ENCODE measurements at places on chromosomes 5 and 9.
A peak's percentile ranks its signal among the peaks of the same experiment; 100 is the strongest.

DNA sequence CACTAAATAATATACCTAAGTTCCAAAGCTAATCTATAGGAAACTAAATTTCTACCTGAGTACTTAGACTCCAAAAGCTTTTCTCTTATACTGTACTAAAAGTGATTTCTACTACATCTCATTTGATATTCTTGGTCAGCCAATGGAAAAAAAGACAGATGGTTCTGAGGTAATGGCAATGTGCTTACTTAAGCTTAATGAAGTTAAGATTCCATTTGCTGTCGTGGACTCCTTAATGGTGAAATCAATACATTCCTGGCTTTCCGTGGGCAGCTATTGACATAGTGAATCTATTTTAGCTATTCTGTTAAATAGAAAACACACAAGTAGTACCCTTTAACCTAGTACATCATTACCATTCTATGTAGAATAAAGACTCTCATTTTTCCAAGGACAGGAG is 1825.6 kb upstream of the CDH9 start:
- DNase-seq: no peak

GRCh38 chr9:93110311-93110855 is 14.4 kb downstream of the CARD19 start:
- DNase-seq: peak; percentile 51

- DNase-seq: no peak
Observed at GRCh38 chr5:17696627-17697026, 62.4 kb downstream of the TAF11L14 start.

- DNase-seq: no peak
Observed at GRCh38 chr5:179331591-179332375, 13.5 kb downstream of the ADAMTS2 start.

DNA sequence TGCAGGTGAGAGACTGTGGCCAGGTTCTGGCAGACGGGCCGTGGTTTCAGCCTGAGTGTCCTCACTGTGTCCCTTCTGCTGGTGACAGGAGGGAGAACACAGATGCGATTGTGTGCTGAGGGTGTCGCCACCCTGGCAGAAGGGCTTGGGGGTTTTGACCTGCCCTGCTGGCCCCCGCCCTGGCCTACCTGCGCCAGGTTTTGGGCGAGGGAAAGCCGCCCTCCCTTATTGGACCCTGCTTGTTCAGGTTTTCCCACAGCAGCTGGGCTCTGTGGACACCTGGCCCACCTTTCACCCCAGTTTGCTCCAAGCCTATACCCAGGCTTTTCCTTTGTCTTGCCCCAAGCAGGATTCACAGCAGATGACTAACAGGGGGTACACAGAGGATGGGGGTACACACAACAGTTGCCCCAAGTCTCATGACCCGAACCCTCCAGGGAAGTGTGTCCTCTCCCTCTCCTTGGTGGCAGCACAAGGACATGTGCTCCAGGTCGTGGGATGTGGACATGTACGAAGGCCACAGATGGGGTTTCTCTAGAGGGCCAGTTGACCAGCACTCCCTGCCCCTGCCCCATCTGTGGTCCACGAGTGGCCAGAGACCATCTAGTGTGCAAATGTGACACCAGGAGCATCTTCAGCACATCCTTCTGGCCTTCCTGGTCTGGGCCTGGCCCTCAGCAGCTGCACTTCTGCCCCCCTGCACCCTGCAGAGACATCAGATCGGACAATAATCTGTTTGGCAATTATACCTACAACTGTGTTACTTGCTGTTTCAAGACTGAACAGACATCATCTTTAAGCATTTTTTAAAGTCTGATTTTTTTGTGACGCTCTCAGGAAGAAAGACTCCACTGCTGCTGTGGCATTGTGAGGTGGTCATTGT is 265.8 kb upstream of the IRX4 start:
- no peak for DNase-seq

GRCh38 chr9:94949370-94949769 is 222.9 kb downstream of the AOPEP start:
- no peak for DNase-seq

- DNase-seq: no peak
Observed at GRCh38 chr5:153775923-153776322, 262.8 kb downstream of the FAM114A2 start.

- no peak for DNase-seq
Observed at GRCh38 chr5:162939991-162940390, 497.4 kb upstream of the CCNG1 start.

DNA sequence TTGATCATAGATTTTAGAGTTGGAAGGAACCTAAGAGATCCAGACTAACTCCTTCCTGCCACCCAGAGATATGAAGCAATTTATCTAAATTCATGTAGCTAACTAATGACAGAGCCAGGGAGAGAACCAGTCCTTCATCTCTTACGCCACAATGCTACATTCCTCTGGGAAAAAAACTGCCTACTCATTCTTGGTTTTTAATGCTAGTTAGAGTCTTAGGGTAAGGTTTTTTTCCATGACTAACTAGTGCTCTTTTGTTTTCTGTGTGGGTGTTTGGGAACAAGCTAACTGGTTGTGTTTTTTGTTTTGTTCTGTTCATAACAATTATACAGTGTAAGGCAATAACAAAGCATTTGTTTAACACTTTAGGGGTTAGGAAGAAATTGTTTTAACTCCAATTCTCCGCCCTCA is 52.4 kb downstream of the SLC44A1 start:
- no peak for DNase-seq

DNA sequence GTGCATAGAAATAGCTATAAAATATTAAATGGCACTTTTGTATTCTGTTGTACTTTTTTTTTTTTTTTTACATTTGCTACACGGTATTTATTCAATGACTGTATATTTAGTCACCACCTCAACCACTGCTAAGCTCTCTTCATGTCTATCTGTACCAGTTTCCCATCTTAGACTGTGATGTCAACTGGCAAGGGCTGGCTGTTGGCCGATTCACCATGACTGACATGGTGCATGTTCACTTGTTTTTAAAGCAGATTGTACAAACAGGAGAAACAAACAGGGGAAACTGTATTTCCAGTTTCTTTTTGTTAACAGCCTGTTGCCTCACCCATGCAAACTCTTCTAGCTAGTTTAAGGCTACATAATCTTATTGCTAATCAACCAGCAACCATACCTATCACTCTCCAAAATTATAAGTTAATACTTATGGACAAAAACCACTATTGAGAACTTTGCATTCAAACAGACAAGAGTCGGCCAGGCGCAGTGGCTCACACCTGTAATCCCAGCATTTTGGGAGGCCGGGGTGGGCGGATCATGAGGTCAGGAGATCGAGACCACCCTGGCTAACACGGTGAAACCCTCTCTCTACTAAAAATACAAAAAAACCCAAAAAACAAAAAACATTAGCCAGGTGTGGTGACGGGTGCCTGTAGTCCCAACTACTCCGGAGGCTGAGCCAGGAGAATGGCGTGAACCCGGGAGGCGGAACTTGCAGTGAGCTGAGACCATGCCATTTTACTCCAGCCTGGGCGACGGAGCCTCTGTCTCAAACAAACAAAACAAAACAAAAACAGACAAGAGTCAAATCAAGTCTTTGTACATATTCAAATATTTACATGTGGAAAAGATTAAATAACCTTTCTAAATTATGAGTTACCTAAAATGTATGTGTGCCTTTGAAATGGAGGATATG is 13.2 kb downstream of the ZFAND5 start:
- DNase-seq: no peak

GRCh38 chr5:135004376-135004775 is 29.7 kb downstream of the PITX1 start:
- DNase-seq: no peak

GRCh38 chr9:96177005-96177718 is 124.8 kb downstream of the HSD17B3 start:
- DNase-seq: no peak

- peak; percentile 80 for DNase-seq
Observed at GRCh38 chr9:134299883-134300282, 26.4 kb upstream of the RXRA start.

DNA sequence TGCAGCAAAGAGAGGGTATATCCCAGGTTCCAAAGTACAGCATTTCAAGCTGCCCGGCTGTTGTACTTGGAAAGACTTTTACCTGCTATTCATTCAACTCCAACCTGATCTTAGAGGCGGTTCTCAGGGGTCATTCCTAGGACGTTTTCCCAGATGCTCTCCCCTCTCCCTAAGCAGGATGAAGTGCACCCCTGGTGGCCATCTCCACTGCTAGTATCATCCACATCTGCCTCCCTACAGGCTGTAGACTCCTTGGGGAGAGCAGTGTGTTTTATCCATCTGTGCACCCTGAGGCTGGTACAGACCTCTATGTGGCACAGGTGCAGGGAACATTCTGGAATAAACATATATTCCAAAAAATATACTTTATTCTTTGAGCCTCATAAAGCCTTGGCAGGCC is 56.8 kb downstream of the PTPN3 start:
- DNase-seq: no peak

DNA sequence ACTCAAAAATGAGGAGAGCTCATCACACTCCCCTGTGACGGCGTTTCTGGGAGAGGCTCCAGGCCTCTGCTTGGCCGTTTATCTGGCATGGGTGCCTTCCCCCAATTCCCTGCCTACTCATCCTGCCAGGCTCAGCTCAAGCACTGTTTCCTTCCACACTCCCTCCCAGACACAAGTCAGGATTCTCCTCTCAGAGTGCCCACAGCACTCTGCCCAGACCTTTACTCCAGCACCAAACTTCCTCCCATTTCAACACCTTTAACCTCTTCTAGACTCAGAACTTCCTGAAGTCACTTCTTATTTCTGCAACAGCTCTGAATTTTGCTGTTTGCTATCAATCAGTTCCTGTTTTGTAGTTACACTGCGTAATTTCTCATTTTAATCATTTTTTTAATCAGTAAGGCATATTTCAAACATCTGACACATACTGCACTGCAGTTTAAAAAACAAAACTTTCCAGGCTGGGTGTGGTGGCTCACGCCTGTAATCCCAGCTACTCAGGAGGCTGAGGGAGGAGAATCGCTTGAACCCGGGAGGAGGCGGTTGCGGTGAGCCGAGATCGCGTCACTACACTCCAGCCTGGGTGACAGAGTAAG is 16.0 kb downstream of the TRMO start:
- DNase-seq: peak; percentile 54

DNA sequence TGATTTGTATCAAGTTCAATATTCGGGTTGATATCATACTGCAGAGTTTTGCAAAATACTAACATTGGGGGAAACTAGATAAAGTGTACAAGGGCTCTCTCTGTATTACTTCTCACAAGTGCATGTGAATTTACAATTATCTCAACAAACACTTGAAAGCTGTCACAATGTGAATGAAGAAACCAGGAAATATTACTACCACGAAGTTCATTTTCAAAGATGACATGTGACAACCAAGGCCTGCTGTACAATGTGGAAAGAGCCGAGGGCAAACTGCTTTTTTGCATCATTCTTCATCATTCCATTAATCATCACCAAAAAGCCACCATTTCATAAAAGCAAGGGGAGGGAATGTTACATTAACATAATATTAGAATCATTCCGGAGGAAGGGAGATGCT is 310.0 kb downstream of the GLIS3 start:
- DNase-seq: no peak

DNA sequence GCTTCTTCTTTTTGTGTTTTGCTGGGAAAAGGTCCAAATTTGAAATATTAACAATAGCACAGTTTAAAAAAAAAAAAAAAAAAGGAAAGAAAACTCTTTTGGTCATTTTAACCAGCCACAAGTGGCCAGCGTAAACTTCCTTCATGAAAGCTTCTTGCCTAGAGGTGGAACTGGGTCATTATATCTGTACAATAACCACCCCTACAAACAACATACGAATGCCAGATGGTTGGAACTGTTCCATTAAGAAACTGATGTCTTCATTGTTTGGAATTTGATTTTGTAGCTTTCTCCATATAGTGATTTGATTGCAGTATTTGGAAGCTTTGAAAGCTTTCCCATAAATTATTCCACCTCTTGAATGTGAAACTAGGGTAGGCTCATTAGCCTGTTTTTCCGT is 18.3 kb upstream of the LPAR1 start:
- no peak for DNase-seq

DNA sequence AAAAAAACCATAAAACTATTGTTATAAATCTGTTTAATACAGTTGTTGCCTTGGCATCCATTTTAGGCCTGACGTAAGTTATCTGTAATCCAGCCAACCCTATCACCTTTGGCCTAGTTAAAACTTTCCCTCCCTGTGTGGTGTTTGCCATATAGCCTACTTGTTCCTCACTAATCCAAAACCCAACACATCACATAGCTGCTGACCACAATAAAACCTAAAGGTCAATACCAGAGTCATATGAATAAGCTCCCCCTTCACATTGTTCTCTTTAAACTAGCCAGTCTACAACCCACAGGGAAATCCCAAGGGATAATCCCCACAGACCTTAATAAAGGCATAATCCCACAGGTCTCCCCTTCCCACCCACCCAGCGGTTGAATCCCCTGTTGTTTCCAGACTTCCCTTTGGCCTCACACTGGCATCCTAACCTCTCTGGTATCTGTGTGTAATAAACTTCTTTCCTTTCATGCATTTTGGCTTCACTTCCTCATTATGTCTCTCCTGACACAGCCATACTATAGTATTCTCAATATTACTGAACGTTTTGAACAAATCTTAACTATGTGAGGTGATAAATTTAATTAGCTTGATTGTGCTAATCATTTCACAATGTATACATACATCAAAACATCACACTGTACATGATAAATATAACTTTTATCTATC is 50.8 kb downstream of the DTWD2 start:
- no peak for DNase-seq

DNA sequence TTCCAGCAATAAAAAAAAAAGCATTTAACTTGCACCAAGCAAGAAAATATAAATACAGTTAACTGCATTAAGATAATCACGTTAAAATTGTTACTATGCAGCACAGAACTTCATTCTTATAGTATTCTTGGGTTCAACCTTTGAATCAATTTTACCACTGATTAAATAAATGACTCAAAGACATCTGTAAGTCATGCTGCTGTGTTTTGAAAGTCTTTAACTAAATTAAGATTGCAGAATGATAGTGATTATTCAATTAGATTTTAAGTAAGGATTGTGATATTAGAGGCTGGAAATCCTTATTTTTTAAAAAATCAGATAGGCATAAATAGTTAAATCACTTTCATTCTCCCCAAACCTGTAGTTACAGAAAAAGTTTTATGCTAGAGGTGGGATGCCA is 116.4 kb downstream of the SCAMP1 start:
- no peak for DNase-seq

DNA sequence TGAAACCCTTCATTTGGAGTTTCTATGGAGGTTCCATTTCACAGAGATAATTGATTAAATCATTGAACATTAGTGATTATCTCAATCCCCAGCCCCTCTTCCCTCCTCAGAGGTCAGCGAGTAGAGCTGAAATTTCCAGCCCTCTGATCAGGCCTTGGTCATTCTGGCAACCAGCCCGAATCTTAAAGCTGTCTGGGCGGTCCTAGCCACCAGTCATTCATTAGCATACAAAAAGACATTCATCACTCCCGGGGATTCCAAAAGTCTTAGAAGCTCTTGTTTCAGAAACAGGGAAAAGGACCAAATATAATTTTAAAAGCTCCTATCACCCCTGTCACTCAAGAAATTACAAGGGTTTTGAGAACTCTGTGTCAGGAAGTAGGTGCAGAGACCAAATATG is 41.3 kb downstream of the ZNF474 start:
- no peak for DNase-seq

- DNase-seq: no peak
Observed at GRCh38 chr5:54803471-54804011, 181.9 kb downstream of the ESM1 start.

GRCh38 chr9:133950629-133951111 is 41.5 kb downstream of the VAV2 start:
- peak; percentile 51 for DNase-seq
